ENCODE measurements at places on chromosomes 5 and 9.

DNA sequence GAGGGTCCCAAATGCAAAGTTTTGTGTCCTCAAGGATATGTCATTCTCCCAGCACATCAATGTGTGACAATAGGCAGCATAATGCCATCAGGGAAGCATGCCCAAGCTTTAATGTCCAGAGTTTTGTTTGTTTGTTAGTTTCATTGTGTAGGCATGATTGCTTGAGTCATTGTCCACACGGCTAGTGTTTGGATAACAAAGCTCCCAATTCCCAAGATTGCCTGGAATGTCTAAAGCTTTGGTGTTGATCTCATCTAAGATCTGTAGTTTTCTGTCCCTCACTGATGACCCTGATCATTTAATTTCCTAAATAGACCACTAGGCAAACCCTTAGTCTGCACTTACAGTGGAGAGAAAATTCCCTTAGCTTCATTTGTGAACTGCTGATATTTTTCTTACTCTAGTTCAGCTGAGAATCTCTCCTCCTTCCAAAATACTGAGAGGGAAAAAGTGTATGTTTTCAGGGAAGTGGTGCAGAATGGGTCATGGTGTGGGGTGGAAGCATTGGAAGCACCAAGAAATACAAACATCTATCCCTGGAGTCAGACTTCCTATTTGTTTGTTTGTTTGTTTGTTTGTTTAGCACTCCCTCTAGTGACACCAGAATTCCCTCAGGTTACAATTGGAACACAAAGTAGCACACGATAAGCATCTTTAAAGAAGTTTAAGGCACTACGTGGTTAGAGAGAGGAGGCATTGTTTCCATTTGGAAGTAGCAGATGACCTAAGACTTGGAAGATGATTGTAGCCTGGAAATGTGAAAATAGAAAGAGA lies 127.1 kb downstream of the PRDM6 start:
- DNase-seq: no peak

- no peak for DNase-seq
These were observed 3.2 kb downstream of the TERT start for GRCh38 chr5:1291611-1292080.

- no peak for DNase-seq
These were observed 339.8 kb upstream of the RGMB start for GRCh38 chr5:98433673-98434072.

DNA sequence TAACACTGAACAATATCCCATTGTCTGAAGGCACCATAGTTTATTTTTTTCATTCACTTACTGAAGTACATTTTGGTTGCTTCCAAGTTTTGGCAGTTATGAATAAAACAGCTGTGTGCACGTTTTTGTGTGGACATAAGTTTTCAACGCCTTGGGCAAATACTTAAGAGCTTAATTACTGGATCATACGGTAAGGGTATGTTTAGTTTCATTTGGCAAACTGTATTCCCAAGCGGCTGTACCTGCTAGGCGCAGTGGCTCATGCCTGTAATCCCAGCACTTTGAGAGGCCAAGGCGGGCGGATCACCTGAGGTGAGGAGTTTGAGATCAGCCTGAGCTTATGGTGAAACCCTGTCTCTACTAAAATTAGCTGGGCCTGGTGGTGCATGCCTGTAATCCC lies 63.7 kb upstream of the FAM120A start:
- no peak for DNase-seq

DNA sequence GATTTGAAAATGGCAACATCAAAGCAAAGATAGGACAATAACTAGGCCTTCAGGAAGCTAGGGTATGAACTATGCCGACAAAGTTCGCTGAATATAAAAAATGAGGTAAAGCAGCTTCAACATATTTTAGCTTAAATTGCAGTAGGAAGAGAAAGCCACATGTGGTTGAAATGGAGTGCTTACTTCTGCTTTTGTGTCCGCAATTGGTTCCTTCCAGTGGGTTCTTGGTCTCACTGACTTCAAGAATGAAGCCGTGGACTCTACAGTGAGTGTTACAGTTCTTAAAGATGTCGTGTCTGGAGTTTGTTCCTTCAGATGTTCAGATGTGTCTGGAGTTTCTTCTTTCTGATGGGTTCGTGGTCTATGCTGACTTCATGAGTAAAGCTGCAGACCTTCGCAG lies 95.2 kb downstream of the APTX start:
- no peak for DNase-seq

GRCh38 chr5:94375801-94376200 lies 242.6 kb downstream of the KIAA0825 start:
- no peak for DNase-seq

GRCh38 chr5:127492854-127493738 lies 24.3 kb upstream of the PRRC1 start:
- peak; percentile 27 for DNase-seq

DNA sequence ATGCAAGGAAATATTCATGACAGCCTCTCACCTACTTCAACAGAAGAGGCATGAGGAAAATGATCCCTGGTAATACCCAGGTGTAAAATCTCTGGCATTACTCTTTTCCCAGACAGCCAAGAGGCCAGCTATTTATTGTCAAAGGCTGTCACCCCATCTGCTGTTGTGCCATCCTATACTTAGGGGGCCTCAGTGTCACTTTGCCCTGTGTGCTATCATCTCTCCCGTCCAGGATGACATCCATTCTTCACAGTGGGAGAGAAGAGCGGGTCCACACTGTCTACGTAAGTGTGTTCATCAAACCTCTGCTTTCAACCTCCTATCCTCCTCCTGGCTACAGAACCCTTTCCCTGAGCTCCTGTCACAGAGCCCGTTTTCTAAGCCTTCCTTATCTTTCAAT lies 82.6 kb downstream of the MYO10 start:
- no peak for DNase-seq

DNA sequence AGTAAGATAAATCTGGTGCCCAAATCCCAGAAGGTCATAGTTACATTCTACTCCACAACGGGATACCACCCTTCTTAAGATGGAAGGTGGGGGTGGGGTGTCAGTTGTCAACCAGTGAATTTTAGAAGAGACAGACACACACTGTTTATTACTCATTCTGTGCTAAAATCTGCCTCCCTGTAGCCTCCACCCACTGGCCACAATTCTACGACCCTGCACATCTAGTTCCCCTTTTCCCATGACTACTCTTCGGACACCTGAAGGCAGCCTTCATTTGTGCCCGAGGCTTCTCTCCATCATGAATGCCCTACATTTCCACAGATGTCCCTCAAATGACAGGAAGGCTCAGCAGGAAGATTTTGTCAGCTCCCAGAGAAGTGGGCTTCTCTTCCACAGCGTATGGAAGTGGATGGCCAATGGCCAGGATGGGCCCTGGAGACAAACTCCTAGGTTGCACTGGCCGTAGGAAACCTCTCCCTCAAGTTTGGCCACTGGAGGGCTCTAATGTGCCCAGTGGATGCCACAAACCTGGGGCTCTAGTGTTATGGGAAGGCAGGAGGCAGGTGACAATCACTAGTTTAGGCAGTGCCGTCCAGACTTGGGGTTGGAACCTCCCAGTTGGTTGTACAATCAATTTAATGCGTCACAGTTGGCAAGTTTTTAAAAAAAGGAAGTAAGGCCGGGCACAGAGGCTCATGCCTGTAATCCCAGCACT lies 46.6 kb downstream of the PTPN3 start:
- DNase-seq: no peak

DNA sequence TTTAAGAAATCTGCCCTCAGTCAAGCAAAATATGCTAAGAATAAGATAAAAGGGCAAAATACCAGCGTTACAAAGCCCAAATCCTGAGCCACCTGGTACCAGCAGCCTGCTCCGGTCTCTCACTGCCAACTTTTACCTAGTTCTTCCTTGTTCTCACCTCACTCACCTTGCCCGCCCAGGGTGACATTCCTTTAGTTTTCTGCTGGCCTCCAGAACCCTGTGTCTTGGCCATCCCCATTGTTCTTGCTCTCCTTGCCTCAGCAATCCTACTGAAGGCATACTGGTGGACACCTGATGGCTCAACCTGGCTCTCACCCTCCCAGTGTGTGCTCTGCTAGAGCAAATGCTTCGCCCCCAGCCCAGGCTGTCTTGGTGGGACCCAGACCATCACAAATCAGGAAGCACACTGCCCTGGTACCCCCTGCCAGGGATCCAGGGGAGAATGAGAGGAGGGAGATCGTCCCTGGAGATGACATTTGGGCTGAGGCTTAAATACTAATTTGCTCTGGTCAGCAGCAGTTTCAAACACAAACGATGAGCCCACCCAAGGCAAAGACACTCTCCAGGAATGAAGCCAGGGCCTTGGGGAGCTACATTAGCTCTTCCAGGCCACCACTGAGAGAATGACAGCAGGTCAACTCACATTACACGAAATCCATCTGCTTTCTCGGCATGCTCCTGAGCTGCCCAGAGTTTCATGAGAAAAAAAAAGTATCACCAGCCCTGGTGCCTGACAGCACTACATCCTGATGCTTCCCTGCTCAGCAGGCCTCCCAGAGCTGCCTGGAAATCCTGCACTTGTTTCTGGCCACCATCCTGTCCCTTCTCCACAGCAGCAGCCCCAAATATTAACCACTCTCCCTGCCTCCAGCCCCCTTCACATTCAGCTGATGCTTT lies 12.2 kb upstream of the SEPTIN8 start:
- DNase-seq: no peak
